ENCODE measurements at places on chromosomes 2 and 18.

- H3K4me1 ChIP-seq = peaks cover 40% of the 10 kb centered on the region
- no peak overlapping the region for H3K27ac ChIP-seq
- DNase-seq = no peak
- no peaks in the 10 kb centered on the region for H3K27me3 ChIP-seq
- no peak overlapping the region for H3K4me3 ChIP-seq
Observed at GRCh38 chr2:144477957-144478311, 42.0 kb downstream of the ZEB2 start.

DNA sequence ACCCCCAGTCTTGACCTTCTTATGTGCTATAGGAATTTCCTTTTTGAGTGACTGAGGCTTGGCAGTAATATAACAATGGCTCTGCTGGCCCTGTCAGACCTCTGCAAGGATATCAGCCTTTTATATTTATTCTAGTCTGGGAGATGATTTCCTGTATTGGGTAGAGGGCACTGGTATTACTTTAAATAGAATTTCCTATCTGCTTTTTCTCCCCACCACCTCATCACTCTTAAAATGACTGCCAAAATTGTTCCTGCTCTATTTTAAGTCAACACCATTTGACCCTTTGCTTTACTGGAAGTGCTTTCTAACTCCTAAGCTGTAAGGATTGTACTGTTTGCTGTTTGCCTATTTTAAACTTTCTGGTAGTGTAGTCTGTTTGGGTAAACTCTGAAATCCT lies 658.4 kb upstream of the FSHR start:
- no peak overlapping the region for H3K27ac ChIP-seq
- no peaks in the 10 kb centered on the region for H3K4me1 ChIP-seq
- no peak for DNase-seq
- H3K4me3 ChIP-seq = no peak overlapping the region
- no peaks in the 10 kb centered on the region for H3K27me3 ChIP-seq
- H3K36me3 ChIP-seq = no peaks in the 10 kb centered on the region

GRCh38 chr2:26786207-26787028 lies 562 bp downstream of the CENPA start:
- H3K36me3 ChIP-seq = peaks cover 44% of the 10 kb centered on the region
- peak overlapping the region; percentile 80 for H3K27ac ChIP-seq
- H3K4me1 ChIP-seq = peaks cover 32% of the 10 kb centered on the region
- H3K4me3 ChIP-seq = peak overlapping the region; percentile 93
- no peaks in the 10 kb centered on the region for H3K27me3 ChIP-seq

DNA sequence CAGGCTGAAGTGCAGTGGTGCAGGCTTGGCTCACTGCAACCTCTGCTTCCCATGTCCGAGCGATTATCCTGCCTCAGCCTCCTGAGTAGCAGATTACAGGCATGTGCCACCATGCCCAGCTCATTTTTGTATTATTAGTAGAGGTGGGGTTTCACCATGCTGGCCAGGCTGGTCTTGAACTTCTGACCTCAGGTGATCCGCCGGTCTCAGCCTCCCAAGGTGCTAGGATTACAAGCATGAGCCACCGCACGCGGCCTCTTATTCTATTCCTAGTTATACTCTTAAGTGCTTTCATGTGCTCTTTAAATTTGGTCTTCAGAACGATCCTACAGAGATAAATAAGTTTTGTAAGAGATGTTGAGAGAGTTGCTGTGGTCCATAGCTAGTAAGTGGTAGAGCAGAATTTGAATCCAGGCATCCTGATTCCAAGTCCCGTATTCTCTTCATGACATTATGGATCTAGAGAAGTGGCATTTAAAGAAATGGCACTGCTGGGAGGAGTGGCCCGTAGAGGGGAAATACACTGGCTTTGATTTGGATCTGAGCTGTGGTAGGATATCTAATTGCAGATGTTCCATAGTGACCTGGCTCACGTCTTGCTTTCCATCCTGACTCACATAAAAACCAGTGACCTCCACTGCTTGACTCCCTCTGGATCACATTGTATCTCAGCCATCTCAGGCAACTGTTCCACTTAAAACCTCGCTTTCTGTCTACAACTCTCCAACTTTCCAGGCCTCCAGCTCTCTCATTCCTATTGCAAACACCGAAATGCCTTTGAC lies 22.8 kb upstream of the ME2 start:
- peaks cover 18% of the 10 kb centered on the region for H3K27me3 ChIP-seq
- H3K4me1 ChIP-seq = no peaks in the 10 kb centered on the region
- no peak overlapping the region for H3K27ac ChIP-seq
- no peak for DNase-seq
- H3K4me3 ChIP-seq = no peak overlapping the region
- no peaks in the 10 kb centered on the region for H3K36me3 ChIP-seq

GRCh38 chr2:148960483-148960882 lies 78.0 kb upstream of the LYPD6B start:
- no peak for DNase-seq
- no peak overlapping the region for H3K27ac ChIP-seq
- peaks cover 17% of the 10 kb centered on the region for H3K36me3 ChIP-seq
